ENCODE measurements at places on chromosomes 5 and 9.

DNA sequence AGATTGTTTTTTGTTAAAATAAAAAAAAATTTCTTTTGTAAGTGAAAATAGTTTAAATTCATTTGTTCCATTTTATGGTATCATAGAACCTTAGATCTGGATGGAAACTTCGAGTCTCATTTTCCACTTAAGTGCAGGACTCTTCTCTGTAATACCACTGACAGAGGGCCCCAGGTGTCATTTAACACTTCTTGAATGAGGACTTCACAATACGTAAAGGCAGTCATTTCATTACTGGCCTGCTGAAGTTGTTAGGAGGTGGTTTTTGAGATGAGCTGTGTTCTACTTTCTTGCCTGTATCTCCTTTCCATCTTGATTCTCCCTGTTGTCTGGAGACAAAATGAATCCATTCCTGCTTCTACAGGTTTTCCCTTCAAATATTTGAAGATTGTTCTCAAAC, 455.3 kb downstream of the DMRT2 start:
- no peak for DNase-seq

DNA sequence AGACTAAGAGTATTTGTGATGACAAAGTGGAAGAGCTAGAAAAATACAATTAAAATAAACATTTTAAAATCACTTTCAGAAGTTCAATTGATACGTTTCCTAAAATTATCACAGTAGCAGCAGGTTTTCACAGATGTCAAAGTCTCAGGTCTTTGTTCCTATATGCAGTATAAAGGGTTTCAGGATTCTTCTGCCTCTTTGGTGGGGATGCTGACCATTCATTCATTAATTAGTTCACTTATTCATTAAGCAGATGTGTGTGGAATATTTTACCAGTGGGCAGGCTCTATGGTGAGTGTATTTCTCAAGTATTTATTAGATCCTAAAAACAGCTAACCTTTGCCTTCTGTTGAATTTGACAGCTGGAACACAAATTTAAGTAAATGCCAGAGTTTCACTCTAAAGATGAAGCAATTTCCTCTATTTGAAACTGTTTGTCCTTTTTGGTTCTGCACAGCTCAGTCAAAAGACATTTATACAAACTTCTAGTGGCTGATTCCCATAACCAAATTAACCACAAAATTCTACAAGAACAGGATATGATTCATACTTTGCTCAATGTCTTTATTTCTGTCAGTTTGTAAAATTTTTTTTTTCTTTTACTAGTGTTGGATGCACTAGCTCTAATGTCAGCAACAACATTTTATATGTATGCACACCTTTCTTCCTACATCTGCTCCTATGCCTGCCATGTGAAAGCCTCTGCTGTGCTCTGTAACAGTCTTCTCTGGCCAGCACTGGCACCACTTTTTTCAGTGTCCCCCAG, 75.9 kb upstream of the PRR16 start:
- DNase-seq = no peak

DNA sequence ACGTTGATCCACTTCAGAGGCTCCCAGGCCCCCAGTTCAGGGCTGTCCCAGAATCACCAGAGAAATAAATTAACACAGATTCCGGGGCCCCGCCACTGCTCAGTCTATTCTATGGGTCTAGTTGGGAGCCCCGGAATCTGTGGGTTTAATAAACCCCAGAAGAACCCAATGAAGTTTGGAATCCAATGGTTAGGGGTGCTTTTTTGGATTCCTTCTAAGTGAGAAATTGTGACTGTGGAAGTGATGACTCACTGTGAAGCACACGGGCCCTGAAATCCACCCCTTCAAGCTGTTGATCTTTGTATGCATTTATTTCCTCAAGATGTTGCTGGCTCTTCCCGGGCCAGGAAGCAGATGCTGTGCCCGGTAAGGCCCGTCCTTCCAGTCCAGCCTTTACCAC, 57.3 kb upstream of the SLC28A3 start:
- DNase-seq = no peak

GRCh38 chr5:163387589-163388343, 49.6 kb upstream of the CCNG1 start:
- DNase-seq = no peak

DNA sequence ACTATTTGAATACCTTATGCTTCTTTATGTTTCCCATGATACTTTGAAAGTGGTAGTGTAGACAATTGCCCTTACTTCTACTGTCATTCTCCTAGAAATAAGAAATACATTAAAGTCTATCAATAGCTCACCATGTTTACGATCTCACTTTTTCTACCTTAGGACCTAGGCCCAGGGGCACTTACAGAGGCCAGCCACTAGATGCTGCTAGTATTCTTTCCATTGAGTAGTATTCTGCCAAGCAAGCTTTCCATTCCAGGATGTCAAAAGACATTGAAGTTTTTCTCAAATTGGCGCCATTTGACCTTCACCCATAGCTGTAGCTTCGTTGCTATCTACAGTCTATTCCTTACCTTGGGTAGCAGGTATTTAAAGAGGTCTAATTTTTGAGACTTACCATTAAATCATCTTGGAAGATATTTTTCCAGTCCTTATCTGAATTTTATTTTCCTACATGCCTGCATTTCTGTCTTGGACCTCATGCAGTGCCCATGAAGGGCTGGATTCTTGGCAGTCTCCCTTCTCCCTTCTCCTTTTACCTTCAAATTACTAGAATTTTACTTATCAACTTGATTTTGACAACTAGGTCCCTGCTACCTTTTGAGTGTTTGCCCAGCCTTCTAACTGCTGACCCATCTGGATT, 246.0 kb upstream of the NUDT12 start:
- no peak for DNase-seq

DNA sequence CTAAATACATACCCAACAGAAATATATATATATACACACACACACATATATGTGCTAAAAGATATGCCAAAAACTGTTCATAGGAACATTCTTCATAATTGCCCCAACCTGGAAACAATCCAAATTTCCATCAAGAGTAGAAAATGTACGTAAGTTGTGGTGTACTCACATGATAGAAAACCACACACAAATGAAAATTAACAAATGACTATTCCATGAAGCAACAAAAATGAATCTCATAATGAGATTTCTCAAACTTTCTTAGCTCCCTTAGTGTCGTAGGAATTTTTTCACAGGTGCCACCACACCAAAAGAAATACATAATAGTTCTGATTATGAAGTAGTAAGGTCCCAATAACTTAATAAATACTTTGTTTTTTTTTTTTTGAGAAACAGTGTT, 7.8 kb downstream of the ATP10B start:
- no peak for DNase-seq

- DNase-seq = no peak
Measured at GRCh38 chr5:155263381-155263780, 249.8 kb downstream of the KIF4B start.

- DNase-seq = no peak
Measured at GRCh38 chr5:31767335-31768031, 128.6 kb downstream of the PDZD2 start.
